ENCODE measurements at places on chromosomes 12 and 14. TPM values are rescaled to one million over a fixed set of nuclear protein-coding genes. Genes with fewer than 3 reads are reported as not detected.

Gene TAS2R30
- 3.4 TPM for total RNA-seq

Gene C1R
- total RNA-seq, result 35.1 TPM

Gene ETFRF1
- 17.9 TPM for total RNA-seq

Gene RIMBP2
- total RNA-seq, result not detected

Gene TMCC3
- not detected for total RNA-seq

Gene VRTN
- total RNA-seq, result not detected

Gene SFSWAP
- total RNA-seq, result 51.3 TPM

Gene KRT77
- not detected for total RNA-seq

Gene GPR68
- 0.11 TPM for total RNA-seq

Gene WSCD2
- total RNA-seq, result 0.86 TPM

Gene LRIG3
- total RNA-seq, result 241 TPM

Gene POTEM
- not detected for total RNA-seq

Gene TMEM179
- not detected for total RNA-seq

GRCh38 chr14:72679536-72680151 is 214.3 kb downstream of the DPF3 start:
- no peaks in the 10 kb centered on the region for H3K36me3 ChIP-seq
- no peak for DNase-seq
- no peaks in the 10 kb centered on the region for H3K27me3 ChIP-seq
- no peak overlapping the region for H3K27ac ChIP-seq
- no peak overlapping the region for H3K4me3 ChIP-seq

GRCh38 chr12:67280572-67280971 is 11.4 kb downstream of the CAND1 start:
- no peak overlapping the region for H3K27ac ChIP-seq
- H3K27me3 ChIP-seq, result no peaks in the 10 kb centered on the region
- H3K4me3 ChIP-seq, result no peak overlapping the region
- H3K36me3 ChIP-seq, result peaks cover 16% of the 10 kb centered on the region
- peaks cover 34% of the 10 kb centered on the region for H3K4me1 ChIP-seq

GRCh38 chr12:111105294-111105693 is 184.9 kb upstream of the MYL2 start:
- no peaks in the 10 kb centered on the region for H3K4me1 ChIP-seq
- no peak for DNase-seq
- no peaks in the 10 kb centered on the region for H3K36me3 ChIP-seq
- H3K27me3 ChIP-seq, result no peaks in the 10 kb centered on the region
- H3K27ac ChIP-seq, result no peak overlapping the region

GRCh38 chr14:92861856-92862745 is 60.8 kb upstream of the CHGA start:
- H3K27ac ChIP-seq, result no peak overlapping the region
- peaks cover 7% of the 10 kb centered on the region for H3K27me3 ChIP-seq
- no peaks in the 10 kb centered on the region for H3K4me1 ChIP-seq
- no peak overlapping the region for H3K4me3 ChIP-seq
- no peak for DNase-seq
- H3K36me3 ChIP-seq, result no peaks in the 10 kb centered on the region

DNA sequence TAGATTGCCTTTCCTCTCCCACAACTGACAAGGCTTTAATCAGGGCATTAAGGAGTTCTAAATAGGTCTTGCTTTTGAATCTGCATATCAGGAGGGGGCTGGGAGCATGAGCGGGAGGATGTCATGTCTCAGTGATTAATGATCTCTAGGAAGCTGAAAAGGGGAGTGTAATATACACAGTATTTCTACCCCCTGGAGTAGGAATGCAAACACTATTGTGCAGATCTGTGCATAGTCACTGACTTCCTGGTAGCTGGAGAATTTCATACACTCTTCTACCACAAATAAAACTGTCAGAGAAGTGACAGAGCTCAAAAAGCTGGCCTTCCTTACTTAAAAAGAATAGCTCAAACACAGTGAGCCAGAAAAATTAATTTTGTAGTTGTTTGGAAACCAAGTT is 65.8 kb downstream of the RIC8B start:
- peak overlapping the region; percentile 11 for H3K4me3 ChIP-seq
- H3K36me3 ChIP-seq, result peaks cover 2% of the 10 kb centered on the region
- H3K27ac ChIP-seq, result peak overlapping the region; percentile 77
- peaks cover 29% of the 10 kb centered on the region for H3K4me1 ChIP-seq
- H3K27me3 ChIP-seq, result no peaks in the 10 kb centered on the region
- DNase-seq, result no peak

GRCh38 chr12:92404921-92405320 is 259.3 kb upstream of the BTG1 start:
- H3K4me1 ChIP-seq, result no peaks in the 10 kb centered on the region
- no peak overlapping the region for H3K27ac ChIP-seq
- no peak for DNase-seq

- H3K36me3 ChIP-seq, result peaks cover 6% of the 10 kb centered on the region
- H3K4me3 ChIP-seq, result no peak overlapping the region
- no peak for DNase-seq
- H3K27ac ChIP-seq, result no peak overlapping the region
- H3K4me1 ChIP-seq, result peaks cover 5% of the 10 kb centered on the region
These were observed 9.3 kb upstream of the TAS2R46 start for GRCh38 chr12:11071414-11071813.

DNA sequence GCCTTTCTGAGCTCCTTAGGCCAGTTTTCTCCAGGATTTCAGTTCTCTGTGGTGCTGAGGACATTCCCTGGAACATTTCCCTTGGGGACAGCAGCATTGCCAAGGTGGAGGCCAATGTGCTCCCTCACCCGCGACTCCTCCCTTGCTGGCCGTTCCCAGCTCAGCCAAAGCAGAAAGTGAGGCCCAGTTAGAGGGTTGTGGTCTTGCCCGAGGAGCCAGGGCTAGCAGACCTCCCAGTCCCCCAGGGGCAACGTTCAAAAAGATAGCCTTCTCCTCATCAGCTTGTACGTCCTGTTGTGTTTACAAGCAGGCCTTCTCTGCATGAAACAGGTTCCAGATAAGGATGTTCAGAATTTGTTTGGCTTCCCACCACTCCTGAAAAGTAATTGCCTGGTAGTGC is 78.4 kb downstream of the SSPN start:
- peaks cover 59% of the 10 kb centered on the region for H3K4me1 ChIP-seq
- no peaks in the 10 kb centered on the region for H3K36me3 ChIP-seq
- no peaks in the 10 kb centered on the region for H3K27me3 ChIP-seq
- peak overlapping the region; percentile 90 for H3K27ac ChIP-seq

DNA sequence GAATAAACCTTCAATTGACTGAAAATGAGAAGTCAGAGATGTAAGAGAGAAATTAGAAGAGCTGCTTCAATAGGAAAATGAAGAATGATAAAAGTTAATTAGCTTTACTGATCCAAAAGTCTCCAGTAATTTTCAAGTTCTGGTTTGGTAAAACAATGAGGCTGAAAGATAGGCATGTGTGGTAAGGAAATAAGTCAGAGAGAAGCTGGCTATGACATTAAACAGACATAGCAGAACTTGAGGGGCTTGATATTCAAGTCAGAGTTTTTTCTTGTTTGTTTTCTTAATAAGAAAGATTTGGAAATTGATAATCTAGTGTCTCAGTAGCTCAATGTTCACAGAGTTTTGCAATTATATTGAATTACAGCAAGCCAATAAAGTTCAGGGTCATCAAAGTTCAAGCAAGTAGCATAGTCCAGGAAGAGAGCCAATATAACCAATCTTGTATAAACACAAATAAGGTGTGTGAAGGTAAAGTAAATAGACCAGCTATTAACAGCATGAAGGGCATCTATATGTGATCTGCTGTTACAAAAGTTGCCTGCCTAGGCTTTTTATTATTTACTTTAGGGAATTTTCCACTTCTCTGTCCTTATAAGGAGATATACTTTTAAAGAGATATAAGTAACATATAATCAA is 1111.5 kb downstream of the TRHDE start:
- H3K4me1 ChIP-seq, result no peaks in the 10 kb centered on the region
- DNase-seq, result no peak
- H3K4me3 ChIP-seq, result no peak overlapping the region
- H3K36me3 ChIP-seq, result no peaks in the 10 kb centered on the region
- no peak overlapping the region for H3K27ac ChIP-seq

- H3K4me1 ChIP-seq, result no peaks in the 10 kb centered on the region
- no peak for DNase-seq
- H3K36me3 ChIP-seq, result no peaks in the 10 kb centered on the region
- no peak overlapping the region for H3K27ac ChIP-seq
- H3K4me3 ChIP-seq, result no peak overlapping the region
These were observed 22.6 kb downstream of the GPHN start for GRCh38 chr14:66530526-66530925.

DNA sequence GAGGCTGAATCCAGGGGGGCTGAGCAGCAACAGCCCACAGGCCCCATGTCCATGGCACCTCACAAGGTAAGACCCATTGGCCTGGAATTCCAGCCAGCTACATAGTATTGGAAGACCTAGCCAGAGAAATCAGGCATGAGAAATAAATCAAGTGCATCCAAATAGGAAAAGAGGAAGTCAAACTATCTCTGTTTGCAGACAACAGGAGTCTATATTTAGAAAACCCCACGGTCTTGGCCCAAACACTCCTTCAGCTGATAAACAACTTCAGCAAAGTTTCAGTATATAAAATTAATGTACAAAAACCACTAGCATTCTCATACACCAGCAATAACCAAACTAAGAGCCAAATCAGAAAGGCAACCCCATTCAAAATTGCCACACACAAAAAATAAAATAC is 16.9 kb downstream of the PDE6H start:
- peaks cover 8% of the 10 kb centered on the region for H3K4me1 ChIP-seq
- DNase-seq, result no peak
- H3K36me3 ChIP-seq, result no peaks in the 10 kb centered on the region
- H3K27me3 ChIP-seq, result no peaks in the 10 kb centered on the region
- no peak overlapping the region for H3K27ac ChIP-seq

GRCh38 chr12:22409377-22410164 is 75.1 kb upstream of the ST8SIA1 start:
- H3K4me1 ChIP-seq, result no peaks in the 10 kb centered on the region
- H3K4me3 ChIP-seq, result no peak overlapping the region
- no peak for DNase-seq
- no peaks in the 10 kb centered on the region for H3K36me3 ChIP-seq

GRCh38 chr14:69014829-69015259 is 35.7 kb upstream of the ACTN1 start:
- no peak for DNase-seq
- H3K27me3 ChIP-seq, result no peaks in the 10 kb centered on the region
- peaks cover 18% of the 10 kb centered on the region for H3K4me1 ChIP-seq
- no peaks in the 10 kb centered on the region for H3K36me3 ChIP-seq
- no peak overlapping the region for H3K27ac ChIP-seq

DNA sequence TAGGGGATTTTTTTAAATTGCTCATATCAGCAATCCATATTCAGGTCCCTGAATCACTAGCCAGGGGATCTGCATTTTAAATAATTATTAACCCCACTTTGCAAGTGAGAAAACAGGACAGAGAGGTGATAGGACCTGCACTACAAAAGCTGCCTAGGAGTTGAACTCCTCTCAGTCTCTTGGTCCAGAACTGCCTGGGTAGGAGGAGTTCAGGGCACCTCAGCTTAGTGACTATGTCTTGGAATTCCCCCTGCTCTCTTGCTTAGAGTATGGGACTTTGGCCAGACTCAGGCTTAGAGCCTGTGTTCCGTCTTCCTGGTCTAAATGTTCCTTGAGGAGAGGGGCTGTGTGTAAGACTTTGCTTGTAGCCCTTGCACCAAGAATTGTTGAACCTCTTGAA is 68.2 kb upstream of the WSCD2 start:
- H3K4me3 ChIP-seq, result no peak overlapping the region
- H3K27ac ChIP-seq, result no peak overlapping the region
- no peak for DNase-seq
- H3K4me1 ChIP-seq, result no peaks in the 10 kb centered on the region
- no peaks in the 10 kb centered on the region for H3K27me3 ChIP-seq

GRCh38 chr12:50088577-50089335 is 3.6 kb downstream of the SMARCD1 start:
- H3K36me3 ChIP-seq, result peaks cover 31% of the 10 kb centered on the region
- peak overlapping the region; percentile 5 for H3K27ac ChIP-seq
- DNase-seq, result no peak
- peaks cover 25% of the 10 kb centered on the region for H3K4me1 ChIP-seq
- no peak overlapping the region for H3K4me3 ChIP-seq

DNA sequence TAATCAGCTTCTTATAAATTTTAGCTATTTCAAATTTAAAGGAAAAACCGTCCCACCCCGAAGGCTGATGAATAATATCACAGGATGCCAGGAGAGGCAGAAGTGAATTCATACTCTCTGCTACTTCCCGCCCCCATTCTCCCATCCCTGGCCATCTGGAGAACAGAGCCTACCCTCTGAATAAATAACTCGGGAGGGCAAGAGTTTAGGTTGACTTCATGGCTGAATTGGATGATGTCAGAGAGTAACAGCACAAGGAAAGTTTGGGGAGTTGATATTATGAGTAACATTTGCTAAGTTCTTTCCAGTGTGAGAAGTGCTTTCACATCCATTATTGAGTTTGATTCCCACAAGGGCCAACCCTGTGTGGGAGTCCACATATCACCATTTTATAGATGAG is 241.6 kb downstream of the EGLN3 start:
- peaks cover 11% of the 10 kb centered on the region for H3K4me1 ChIP-seq
- H3K4me3 ChIP-seq, result no peak overlapping the region
- H3K36me3 ChIP-seq, result no peaks in the 10 kb centered on the region
- H3K27ac ChIP-seq, result no peak overlapping the region
- no peak for DNase-seq

GRCh38 chr14:53979747-53980642 is 23.4 kb upstream of the BMP4 start:
- H3K4me3 ChIP-seq, result no peak overlapping the region
- no peak overlapping the region for H3K27ac ChIP-seq
- peaks cover 10% of the 10 kb centered on the region for H3K4me1 ChIP-seq
- DNase-seq, result no peak
- peaks cover 2% of the 10 kb centered on the region for H3K36me3 ChIP-seq

GRCh38 chr12:64110864-64111263 is 111.2 kb downstream of the KICS2 start:
- H3K4me1 ChIP-seq, result no peaks in the 10 kb centered on the region
- no peak overlapping the region for H3K4me3 ChIP-seq
- no peak for DNase-seq
- no peak overlapping the region for H3K27ac ChIP-seq
- peaks cover 37% of the 10 kb centered on the region for H3K36me3 ChIP-seq
